ENCODE measurements at places on chromosomes 3 and 15.

DNA sequence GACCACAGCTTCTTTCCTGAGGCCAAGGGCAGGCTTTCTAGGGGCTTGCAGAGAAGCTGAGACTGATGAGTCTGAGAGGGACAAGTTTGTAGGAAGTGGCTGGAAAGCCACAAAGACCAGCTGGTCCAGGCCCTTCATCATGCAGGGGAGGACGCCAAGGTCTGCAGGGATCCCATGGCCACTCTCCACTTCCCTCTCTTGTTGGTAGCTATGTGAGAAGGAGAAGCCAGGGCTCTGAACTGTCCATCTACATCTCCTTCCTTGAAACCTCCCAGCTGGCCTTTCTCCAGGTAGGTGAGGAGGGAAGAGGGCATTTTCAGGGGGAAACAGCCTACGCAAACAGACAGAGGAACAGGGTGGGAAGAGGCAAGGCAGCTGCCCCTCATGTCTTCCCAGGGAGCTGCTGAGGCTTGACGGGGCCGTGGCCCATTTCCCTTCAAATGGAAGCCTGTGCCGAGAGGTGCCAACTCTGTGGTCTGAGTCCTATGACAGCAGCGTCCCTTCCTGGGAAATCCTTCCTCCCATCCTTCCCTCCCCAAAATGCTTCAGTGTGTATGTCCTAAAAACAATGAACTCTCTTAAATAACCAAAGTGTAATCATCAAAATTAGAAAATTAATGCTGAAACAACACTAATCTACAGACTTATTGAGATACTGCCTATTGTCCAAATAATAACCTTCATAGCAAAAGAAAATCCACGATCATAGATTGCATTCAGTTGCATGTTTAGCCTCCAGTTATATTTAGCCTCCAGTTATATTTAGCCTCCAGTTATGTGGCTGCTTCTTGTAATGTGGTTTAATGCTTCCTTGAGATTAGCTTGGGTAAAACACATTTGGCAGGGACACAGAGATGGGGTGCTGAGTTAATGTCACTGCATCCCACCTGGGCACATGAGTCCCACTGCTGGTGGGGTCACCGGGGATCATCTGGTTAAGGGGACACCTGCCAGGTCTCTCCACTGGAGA is 36.0 kb downstream of the GNB5 start:
- DNase-seq, result peak; percentile 66

DNA sequence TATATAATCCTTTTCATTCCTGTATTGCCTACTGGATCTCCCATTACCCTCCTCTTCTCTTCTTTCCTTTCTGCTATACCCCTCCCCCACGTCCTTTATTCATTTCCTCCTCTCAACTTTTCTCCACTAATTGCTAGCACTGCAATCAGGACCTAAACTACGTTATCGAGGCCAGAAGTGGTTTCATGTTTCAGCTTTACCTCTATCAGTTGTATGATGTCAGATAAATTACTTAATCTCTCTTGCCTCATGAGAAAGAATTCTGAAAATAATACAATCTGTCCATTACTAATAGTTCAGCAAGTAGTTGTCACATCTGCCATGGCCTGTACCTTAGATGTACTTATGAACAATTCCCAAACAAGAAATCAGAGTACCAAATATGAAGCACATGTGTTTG is 10.6 kb downstream of the POPDC2 start:
- no peak for DNase-seq

DNA sequence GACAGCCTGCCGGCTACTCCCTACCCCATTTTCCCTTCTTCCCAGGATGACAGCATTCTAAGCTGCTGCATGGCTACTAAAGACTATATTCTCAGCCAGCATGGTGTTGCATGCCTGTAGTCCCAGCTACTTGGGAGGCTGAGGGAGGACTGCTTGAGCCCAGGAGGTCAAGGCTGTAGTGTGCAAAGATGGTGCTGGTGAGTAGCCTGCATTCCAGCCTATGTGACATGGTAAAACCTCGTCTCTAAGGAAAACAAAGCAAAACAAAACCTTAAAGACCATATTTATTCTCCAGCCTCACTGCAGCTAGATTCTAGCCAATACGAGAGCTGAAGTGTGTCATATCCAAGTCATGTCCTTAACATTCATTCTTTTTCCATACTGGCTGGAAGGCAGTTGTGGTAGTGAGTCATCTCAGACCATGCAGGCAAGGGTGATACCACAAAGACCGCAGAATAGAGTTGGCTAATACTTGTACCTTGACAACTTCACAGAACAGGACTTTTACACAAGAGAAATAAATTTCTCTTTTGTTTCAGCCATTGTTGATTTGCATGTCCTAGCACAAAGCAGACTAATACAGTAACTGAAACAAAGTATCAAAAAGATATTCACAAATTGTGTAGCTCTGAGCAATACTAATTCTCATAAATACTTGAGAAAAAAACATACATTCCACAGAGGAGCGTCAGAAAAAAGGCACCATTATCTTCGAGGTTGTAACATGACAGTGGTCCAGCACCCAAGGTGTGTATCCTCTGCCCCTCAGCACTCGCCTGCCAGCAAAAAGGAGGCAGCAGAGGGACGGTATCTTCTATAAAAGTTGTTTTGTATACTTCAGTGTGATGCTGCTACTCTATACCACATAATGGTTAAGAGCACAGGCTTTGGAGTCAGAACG is 14.8 kb downstream of the PBRM1 start:
- DNase-seq, result peak; percentile 96

GRCh38 chr3:154734468-154734867 is 304.5 kb upstream of the GPR149 start:
- DNase-seq, result no peak

DNA sequence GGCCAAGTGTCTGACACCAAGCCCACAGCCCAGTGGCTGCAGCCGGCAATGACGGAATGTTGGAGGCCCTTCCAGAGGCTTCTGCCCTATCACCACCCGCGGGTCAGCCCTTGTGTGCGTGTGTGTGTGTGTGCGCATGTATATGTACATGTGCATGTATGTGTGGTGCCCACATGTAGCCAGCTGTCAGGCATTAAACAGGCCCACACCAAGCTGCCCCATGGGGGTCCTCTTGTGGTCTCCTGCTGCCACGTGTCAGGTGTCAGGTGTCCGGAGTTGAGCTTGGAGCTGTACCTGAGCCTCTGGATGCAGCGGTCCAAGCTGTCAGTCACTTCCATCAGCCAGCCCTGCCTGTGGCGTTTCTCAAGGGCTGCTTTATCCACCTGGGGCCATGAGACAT is 13.9 kb downstream of the UROC1 start:
- no peak for DNase-seq

DNA sequence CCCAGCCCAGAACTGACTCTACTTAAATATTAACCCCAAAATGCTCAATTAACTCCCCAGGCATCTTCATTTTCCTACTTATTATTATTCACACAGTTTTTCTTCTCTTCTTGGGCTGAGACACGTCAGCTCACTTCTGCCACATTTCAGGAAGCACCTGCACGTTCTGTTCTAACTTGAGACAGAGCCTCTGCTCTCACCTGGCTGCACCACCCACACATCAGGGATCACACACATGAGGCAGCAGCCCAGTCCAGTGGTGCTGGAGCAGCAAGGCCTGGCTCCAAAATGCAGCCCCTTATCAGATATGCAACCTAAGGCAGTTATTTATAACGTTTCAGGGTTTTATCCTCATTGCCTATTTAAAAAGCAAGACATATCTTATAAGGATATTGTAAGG is 127.5 kb downstream of the OSBPL10 start:
- DNase-seq, result no peak

DNA sequence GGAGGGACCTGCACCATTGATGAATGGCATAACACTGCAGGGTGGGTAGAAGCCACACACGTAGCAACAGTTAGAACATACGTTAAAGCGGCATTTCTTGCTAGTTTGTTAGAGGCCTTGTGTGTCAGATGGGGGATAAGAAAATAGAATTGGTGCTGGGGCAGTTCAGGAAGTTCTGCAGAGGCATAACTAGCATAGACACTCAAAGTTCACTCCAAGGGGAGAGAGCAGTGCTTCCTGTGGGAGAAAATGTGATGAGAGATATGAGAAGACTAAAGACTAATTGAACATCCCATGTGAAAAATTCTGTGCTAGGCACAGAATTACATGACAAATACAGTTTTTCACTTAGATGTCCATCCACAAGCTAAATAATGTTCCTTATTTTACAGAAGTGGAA is 327.1 kb downstream of the ZNF621 start:
- no peak for DNase-seq

DNA sequence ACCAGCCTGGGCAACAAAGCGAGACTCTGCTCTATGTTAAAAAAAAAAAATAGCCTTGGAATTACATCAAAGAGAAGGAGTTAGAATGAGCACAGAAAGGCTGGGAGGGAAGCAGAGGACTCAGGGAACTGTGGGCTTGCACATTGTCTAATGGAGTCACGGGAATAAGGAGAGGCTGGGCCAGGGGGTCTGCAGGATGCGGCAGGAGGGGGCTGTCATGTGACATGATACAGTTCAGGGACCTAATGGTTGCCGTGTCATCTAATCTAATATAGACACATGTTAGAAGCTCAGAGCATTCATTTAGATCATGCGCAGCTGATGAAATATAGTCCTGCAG is 32.5 kb downstream of the GRK7 start:
- DNase-seq, result no peak

DNA sequence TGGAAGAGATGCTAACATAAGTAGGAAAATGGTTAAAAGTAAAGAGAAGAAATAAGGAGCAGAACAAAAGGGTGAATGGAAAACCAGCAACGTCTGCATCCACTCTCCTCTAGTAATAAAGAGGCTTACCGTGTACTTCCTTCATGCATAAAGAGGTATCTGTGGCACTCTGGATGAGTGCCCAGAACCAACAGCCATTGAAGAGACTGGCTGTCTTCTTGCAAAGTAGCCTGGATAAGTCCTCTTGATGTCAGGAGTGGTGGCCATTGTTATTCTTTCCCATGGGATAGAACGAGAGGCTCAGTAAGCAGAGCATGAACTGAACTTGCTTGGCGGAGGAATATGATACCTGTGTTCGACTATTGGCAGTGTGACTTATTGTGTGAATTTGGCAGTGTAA is 186.2 kb upstream of the RASGRP1 start:
- DNase-seq, result no peak

DNA sequence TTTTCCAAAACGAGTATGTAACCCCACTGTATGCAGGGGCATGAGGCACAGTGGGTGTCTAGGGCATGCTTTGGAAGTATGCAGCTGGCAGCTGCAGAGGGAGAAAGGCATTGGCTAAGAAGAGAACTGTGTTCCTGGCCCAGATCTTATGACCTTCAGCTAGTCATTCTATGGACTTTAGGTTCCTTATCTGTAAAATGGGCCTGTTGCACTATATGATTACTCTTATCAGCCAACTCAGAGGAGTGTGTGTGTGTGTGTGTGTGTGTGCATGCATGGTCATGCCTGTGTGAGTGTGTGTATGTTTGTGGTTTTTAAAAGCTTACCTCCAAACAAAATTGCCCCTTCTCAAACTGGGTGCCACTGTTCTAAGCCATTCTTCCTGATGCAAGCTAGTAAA is 27.4 kb upstream of the CHST2 start:
- DNase-seq, result no peak

- no peak for DNase-seq
These were observed 53.4 kb downstream of the RPL39L start for GRCh38 chr3:187085933-187086332.

GRCh38 chr3:45947361-45947760 is 4.1 kb downstream of the CXCR6 start:
- peak; percentile 61 for DNase-seq

- no peak for DNase-seq
These were observed 63.7 kb upstream of the CHL1 start for GRCh38 chr3:132904-133303.

GRCh38 chr15:62462721-62463120 is 297.6 kb upstream of the C2CD4B start:
- peak; percentile 50 for DNase-seq

GRCh38 chr3:33789183-33789954 is 9.1 kb upstream of the PDCD6IP start:
- DNase-seq, result no peak

GRCh38 chr3:19155375-19155774 is 7.1 kb downstream of the KCNH8 start:
- no peak for DNase-seq

GRCh38 chr3:195111766-195112165 is 159.2 kb downstream of the XXYLT1 start:
- DNase-seq, result no peak

DNA sequence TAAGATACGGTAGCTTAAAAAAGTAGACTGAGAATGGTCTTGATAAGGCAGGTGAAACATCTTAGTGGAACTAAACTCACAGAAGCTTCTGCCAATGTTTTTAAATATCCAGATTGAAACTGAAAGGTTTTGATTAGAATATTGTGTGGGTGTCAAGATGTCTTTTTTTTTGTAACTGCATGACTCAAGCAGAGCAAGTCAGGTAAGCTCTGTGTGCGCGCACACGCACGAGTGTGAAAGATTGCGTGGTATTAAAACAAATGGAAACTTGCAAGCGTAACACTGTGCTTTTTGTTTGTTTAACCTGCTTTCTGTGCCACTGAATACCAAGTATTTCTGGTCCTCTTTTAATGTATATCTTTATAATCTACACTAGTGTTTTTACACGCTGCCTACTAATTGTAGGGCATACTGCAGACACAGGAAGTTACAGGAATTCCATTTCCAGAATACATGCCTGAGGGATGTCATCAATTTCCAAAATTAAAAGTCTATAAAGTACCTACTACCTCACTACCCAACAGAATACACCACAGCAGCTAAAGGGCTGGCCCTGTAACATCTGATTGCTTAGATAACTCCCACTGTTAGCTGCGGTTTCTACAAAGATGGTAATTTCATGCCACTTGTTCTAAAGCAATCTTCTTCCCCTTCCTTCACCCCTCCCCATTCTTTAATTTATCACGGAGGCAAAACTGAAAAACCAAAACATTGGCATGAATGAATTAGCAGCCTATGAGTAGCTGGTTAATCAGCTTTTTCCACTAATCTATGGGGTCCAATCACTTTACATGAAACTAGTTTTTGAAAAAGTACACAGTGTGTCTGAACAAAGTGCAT is 472.8 kb downstream of the SHQ1 start:
- DNase-seq, result peak; percentile 25

DNA sequence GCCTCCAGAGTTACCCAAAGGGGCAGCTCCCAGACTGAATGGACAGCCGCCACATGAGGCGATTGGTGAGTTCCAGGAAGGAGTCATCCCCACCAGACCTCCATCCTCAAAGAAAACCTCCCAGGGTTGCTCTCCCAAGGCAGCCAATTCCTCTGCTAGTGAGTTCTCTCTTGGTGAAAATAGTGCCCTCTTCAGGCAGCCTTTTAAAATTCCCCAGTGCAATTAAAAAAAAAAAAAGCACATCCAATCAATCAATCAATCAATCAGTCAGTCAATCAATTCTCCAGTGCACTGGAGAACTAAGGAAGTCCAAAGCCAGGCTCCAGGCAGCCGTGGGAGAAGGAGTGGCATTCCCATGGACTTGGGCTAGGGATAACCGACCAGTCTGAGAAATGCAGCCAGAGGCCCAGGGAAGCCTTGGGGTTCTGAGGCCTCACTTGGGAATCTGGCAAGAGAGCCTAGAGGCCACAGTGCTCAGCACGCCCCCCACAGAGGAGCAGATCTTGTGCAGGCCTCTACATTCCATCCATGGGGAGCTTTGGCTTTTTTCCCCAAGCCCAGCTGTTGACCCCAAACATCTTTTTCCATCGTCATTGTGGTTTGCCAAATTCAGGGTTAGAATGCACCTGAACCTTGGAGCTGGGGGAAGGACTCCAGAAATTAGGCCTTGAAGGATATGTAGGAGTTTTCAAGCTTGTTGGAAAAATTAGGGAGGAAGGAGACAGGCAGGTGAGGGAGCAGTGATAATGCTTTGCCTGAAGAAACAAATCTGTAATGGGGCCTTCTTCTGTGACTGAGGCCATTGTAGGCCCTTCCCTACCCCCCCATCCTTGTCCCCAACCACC is 4.8 kb downstream of the PAQR5 start:
- peak; percentile 50 for DNase-seq
